ENCODE measurements at places on chromosomes 2 and 18.

- DNase-seq = no peak
Observed at GRCh38 chr2:239528146-239528545, 127.3 kb upstream of the HDAC4 start.

DNA sequence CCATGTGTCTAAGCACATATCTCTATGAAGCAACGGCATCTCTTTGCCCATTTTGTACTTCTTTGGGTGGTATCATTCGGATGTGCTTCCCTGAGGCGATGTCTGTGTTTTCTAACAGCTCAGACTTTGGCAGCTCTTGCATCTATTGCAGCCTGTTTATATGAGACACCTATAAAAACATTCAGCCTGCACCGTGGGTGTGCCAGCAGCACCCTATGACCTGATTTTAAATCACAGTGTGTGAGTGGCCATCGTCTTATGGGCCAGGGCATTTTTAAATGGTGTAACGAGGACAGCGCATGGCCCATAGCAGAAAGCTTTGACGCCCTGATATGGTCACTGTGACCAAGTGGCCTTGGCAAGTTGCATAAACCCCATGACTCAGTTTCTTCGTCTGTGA, 12.9 kb downstream of the NPAS2 start:
- no peak for DNase-seq

DNA sequence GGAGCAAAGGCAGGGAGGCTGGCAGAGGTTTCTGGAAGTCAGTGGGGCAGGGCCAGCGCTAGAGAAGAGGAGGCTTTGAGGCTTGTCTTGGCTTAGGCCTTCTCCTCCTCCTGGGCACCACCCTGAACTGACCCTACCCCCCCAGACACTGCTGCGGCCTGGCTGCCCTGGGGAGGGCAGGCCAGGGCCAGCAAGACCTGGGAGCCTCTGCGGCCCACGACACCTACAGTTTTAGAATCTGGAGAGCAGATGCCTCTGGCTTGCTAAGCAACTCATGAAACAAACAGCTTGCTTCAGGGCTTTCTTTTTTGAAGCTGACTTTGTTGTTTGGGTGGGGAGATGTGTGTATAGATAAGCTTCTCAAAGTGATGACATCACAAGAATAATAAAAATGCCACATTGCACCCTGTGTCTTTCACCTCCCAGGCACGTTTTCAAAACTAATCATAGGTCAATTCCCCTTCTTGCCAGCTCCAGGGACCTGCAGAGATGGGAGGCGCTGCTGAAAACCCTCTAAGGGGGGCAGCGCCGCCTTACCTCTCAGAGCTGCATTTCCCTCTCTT, 46.2 kb upstream of the SMAD7 start:
- DNase-seq = no peak

GRCh38 chr2:167929484-167929883, 317.9 kb downstream of the STK39 start:
- no peak for DNase-seq

DNA sequence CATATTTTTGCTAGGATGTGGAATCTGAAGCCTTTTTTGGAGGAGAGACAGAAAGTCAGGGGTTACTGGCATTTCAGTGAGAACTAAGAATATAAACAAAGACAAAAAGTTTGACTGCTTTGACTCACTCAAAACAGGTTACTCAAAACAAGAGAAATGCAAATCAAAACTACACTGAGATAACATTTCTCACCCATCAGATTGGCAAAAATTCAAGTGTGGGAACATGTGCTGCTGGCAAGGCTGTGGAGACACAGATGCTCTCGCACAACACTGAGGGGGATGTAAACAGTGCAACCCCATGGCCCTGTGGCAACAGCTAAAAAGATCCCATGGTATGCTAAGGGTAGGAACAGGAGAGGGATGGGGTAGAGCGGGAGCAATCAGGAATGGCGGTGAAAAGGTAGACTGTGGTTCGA, 86.6 kb downstream of the DTNB start:
- peak; percentile 51 for DNase-seq

- no peak for DNase-seq
Observed at GRCh38 chr2:200025717-200026116, 70.3 kb downstream of the MAIP1 start.

DNA sequence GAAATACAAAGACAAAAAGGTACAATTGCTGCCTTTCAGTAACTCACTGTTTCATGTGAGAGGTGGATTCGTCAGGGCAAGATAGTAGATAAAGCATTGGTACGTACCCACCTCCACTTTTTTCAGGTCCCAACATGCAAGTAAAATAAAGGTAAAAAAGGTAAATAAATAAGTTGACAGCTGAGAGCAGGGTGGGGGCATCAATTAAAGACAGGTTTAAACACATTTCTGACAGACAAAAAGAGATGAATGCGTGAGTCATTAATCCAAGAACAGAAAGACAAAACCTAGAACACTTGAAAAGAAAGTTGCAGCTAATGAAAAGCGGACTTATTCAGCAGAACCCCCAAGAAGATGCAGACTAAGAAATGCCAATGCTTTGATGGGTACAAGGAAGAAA, 979.6 kb upstream of the CDH2 start:
- DNase-seq = no peak

- no peak for DNase-seq
Observed at GRCh38 chr2:239200646-239201530, 199.9 kb downstream of the HDAC4 start.

DNA sequence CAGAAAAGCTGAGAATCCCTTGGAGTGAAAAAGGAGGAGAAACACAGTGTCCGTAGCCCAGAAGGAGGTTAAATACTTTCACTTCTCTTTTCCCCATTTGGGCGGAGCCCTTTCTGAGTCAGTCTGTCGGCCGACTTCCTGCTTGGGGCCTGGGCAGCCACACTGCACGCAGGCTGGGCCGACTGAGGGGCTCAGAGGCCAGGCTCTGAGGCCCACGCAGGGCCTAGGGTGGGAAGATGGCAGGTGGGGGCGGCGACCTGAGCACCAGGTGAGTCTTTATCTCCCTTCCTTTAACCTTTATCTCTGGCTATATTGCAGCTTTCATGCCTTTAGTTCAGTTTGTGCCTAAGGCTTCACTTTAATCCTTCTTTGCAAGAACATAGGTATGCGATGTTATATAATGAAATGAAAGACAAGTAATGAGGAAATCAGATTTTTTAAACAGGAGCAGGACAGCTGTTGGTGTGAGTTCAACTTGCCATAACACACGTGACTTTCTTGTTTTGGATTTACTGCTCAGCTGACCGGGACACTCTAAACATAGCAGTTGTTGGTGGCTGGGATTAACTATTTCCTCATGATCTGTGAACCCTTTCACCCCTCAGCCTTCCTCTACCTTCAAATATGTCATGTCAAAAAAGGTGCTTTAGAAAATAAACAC, at the start of gene SP100:
Gene SP100 (plus strand): TSS at position 141 of the 661 bp plus-strand sequence. CDS start 96 bp downstream, at position 237.
- peak; percentile 80 for DNase-seq

DNA sequence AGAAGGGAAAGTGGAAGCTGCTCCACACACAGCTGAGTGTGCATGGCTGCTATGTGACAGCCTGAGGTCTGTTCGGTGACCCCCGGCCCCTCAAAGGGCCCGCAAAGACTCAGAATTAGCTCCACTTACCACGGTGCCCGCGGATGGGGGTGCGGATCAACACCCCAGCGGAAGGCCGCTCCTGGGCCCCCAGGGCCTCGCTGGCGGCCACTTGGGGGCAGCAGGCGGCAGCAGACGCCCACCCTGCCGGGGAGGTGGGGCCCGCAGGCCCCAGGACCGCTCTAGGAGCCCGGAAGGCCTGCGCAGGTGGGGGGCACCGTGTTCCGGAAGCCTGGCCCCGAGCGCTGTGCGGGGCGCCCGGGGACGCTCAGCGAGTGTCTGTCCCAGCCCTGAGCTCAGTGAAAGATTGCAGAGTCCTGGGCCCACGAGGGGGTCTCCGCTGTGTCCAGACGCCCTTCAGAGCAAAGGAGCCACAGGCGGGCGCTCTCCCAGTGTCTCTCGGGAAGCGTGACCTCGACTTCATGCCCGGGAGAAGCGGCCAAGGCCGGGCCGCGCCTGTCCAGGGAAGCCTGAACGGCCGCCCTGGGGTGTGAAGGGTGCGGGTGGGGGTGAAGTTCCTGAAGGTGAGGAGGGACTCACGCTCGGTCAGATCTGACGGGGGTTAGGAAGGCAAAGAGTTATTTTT, 118.7 kb downstream of the VAPA start:
- peak; percentile 35 for DNase-seq

DNA sequence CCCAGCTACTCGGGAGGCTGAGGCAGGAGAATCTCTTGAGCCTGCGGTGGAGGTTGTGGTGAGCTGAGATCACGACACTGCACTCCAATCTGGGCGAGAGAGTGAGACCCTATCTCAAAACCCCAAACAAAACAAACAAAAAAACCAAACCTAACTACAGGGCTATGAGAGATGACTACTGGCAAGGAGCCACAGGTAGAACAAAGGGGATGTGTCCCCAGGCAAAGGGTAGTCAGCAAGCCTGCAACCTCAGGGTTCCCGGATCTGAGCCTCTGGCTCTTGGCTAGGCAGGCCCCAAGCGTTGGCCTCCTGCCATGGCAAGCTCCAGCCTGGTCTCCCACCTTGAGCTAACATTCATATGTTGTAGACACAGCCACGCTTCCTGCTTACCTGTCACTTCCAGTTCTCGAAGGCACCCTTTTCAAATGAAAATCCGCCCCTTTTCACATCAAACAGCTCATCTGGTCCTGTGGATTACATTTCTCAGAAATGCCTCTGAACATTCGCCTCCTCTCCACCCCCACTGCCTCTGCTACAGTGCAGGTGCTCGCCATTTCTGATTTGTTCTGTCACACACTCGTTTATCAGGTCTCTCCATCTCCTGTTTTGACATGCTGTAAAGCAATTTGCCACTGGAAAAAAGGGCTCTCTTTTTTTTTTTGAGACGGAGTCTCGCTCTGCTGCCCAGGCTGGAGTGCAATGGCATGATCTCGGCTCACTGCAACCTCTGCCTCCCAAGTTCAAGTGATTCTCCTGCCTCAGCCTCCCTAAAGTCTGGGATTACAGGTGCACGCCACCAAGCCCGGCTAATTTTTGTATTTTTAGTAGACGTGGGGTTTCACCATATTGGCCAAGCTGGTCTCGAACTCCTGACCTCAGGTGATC, 13.1 kb upstream of the ACTR3 start:
- DNase-seq = peak; percentile 83

DNA sequence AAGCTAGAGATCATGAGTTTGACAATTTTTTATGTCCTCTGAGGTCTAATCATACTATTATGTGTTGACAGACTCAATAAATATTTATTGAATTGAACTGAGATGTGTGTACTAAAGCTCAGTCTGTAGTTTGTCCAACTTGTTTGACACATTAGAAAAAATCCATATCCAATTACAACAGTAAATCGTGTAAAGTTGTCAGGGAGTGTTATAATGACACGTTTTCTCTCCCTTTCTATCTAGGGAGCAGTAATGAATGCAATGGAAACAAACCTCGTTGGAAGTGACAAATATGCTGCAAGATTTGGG, 28.4 kb downstream of the ITGA4 start:
- DNase-seq = no peak

- DNase-seq = no peak
Observed at GRCh38 chr18:12299862-12300261, 8.2 kb upstream of the TUBB6 start.

GRCh38 chr2:39481611-39482010, 44.5 kb upstream of the MAP4K3 start:
- no peak for DNase-seq

DNA sequence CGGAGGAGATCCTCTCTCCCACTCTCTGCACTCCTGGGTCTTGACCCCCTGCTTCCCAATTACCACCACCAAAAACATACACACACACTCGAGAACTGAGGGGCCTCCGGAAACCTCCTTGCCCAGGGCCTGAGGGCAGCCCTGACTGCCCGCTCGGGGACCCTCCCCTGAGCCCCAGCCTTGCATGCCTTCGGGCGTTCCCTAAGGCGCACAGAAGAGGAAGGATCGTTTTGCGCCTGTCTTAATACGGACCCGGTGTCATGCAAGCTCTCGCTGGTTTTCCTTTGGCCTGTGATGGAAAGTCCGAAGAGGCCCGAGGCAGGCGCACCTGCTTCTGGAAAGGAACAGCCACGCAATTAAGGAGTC, 19.8 kb downstream of the POU3F3 start:
- no peak for DNase-seq

- DNase-seq = no peak
Observed at GRCh38 chr2:150994076-150994475, 267.6 kb downstream of the RBM43 start.

DNA sequence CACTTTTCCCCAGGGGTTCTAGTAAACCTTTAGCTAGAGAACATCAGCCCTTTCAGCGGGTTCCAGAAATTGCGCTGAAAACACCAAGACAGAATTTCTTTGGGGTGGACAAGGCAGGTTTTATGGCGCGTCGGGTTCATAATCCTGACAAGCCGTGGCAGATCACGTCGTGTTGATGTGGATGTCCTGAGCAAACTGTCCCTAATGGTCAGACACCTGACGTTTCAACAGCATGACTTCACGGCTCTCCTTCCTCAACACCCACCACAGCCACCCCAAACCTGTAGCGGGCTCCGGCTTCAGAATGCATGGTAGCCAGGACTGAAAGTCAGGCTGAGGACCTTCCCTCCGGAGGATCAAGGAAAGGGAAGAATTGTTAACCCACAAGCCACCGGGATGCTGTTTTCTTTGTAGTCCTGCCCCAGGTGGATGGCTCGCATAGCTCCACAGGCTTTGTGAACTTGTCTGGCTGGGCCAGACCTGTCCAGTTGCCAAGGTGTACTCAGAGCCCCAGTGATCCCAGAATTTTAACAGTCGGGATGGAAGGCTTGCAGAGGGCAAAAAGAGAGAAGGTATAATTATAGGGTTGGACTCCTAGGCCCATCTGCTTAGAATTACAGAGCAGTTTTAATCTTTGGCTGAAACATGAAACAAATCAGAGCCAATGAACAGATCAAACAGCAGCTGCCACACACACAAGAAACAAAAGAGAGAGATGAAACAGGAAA, 1.5 kb downstream of the APCDD1 start:
- DNase-seq = no peak

DNA sequence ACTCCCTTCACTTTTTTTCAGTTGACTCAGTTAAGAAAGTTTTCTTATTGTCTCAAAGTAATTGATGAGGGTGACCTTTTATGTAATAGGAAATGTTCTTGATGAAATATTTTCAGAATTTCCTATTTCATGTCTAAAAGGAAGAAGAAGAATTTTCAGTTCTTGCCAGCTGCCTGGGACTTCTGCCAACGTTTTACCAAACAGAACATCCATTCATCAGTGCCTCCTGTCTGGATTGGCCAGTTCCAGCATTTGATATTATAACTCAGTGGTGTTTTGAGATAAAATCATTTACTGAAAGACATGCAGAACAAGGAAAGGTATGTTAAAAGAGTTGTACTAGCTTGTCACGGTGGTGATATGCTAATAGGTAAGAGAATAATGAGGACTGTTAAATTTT, 104.7 kb upstream of the MYO3B start:
- no peak for DNase-seq

GRCh38 chr2:44083054-44083453, 85.6 kb upstream of the PPM1B start:
- no peak for DNase-seq

GRCh38 chr2:37098416-37099118, 14.2 kb downstream of the GPATCH11 start:
- no peak for DNase-seq

GRCh38 chr18:55650363-55650870, 62.4 kb upstream of the TCF4 start:
- no peak for DNase-seq

- DNase-seq = no peak
Observed at GRCh38 chr2:127954857-127955256, 69.1 kb upstream of the AMMECR1L start.

GRCh38 chr2:223328578-223328977, 273.6 kb downstream of the SCG2 start:
- no peak for DNase-seq

GRCh38 chr2:170113168-170113894, 64.6 kb upstream of the MYO3B start:
- no peak for DNase-seq

GRCh38 chr2:19575641-19576040, 217.2 kb upstream of the OSR1 start:
- DNase-seq = no peak
